ENCODE measurements at places on chromosomes 7 and 10.

- no peak for DNase-seq
Measured at GRCh38 chr10:6494936-6495592, 85.0 kb downstream of the PRKCQ start.

GRCh38 chr7:12861070-12861469 lies 173.6 kb downstream of the ARL4A start:
- no peak for DNase-seq

DNA sequence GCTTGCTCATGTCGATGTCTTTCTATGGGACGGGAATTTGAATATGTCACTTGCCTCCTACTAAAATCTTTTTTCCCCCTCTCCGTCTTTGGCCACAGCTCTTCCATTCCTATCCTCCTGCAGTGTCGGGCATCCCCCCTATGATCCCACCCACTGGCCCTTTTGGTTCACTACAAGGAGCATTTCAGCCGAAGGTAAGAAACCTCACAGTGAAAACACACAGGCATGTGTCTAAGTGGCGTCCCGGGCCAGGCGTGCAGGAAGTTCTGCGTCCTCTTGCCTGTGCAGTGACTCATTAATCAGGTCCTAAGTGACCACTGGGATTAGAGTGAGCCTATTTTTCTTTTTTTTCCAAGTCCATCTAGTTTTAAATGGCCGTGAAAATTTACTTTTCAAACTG lies 360.5 kb upstream of the GALNT17 start:
- DNase-seq, result no peak

GRCh38 chr7:141593134-141593533 lies 41.9 kb downstream of the AGK start:
- DNase-seq, result no peak

GRCh38 chr10:51079331-51079730 lies 5.0 kb downstream of the PRKG1 start:
- DNase-seq, result no peak

DNA sequence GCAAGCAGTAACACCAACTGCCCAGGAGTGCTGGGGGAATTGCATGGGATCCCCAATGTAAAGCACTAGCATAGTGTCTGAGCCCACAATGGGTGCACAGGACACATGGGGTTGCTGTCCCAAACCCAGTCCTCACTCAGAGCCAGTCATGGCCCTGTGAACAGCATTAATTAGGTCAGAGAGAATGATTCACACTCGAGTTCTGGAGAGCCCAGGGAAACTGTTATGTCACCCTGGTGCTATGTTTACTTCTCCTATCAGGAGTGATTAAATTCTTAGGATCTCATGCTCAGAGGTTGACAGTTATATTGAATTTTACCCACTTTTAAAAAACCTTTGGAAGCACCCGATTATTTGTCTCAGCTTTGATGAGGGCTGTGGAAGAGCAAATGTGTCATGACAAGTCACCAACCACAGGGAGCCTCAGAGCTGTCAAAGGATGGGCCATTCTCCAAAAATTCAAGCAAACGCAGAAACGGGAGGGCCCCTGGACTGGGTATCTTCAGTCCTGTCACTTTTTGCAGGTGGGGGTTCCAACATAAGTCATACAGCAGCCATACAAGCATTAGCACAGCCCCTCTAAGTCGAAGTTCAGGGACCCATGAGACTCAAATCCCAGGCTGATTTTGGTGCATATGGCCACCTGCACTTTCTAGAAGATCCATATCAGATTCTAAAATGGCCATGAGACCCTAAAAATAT lies 1.3 kb upstream of the RASSF4 start:
- DNase-seq, result no peak

DNA sequence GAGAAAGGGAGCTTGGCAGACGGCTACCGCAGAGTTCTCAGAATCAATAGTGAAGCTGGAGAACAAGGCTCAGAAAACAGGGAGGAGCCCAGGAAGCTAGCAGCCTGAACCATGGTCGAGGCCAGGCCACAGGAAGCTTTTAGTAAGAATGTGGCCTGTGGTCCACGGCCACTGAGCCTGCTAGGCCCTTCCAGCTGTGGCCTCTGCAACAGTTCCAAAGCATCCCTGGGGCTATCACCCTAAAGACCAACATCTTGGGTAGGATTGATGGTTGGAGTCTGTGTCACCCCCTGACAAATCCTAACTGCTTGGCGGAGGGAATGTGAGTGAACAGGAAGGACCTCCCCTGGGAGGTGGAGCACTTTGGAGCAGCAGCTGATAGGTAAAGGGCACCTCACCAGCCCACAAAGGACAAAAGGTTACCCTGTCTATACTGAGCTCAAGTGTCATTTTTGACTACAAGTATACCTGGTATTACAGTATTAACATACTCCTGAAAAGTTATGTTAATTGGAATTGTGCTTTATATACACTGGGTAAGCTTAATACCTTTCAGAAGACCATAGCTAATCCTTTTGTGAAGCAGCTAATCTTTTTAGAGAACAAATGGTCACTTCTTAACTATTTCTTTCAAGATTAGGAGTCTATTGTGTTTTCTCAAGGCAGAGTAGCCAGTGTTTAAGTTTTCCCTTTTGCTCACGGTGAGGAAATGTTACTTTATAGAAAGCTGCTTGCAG lies 18.7 kb downstream of the PTPRE start:
- no peak for DNase-seq

DNA sequence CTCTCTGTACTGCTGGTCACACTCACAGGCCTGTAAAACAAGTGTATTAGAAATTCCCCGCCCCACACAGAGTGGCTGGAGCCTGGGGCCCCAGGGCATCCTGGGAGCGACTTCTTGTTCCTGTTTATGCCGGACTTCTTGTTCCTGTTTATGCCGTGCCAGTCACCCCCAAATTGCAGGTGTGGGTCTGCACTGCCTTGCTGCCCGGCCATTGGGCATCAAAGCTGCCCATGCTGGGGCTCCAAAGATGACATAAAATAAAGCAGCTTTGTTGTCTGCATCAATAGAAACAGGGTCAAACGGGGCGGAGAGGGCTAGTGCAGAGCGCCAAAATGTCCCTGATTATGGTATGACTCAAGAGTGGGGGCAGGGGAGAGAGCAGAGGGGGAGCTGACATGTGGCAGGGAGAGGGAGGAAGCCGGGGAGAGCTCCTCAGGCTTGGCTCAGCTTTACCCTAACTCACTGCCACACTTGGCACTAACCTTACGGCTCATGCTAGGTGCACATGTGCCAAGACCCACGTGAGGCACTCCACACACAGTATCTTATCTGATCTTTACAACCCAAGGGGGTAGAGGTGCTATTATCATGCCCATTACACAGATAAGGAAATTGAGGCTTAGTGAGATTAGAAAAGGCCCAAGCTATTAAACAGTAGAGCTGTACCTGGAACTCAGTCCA lies 98.4 kb downstream of the PIP4K2A start:
- no peak for DNase-seq

DNA sequence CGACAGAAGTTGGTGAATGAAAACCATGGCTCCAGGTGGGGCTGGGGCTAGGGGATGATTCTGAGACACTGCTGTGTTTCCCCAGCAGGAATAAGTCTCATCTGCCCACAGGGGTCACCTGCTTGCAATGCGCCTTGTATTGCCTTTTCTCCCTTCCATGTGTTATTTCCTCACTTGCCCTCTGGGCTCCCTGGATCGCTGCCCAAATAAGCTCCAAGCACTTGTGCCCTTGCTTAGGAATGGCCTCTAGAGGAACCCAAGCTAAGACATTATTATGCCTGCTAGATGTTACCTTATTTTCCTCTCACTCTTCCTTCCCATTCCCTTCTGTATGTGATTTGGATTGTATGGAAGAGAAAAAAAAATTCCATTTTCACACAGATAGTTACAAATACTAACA lies 24.8 kb upstream of the PLPP4 start:
- no peak for DNase-seq

GRCh38 chr7:99863847-99864440 lies 12.9 kb downstream of the OR2AE1 start:
- DNase-seq, result no peak

DNA sequence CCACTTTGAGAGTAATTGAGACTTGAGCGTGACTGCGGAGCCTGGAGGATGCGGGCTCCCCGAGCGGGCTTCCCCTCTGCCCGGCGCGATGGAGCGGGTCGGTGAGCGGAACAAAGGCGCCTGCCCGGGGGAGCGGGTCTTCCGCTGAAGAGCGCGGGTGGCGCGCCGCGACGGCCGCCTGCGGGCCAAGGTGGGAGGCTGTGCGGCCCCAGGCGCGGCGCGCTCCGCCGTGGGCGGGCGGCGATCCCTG lies at the start of gene GALNT17:
GALNT17 (plus strand) TSS at position 18 of the 250 bp plus-strand sequence.
- DNase-seq, result no peak

- DNase-seq, result no peak
Measured at GRCh38 chr10:851901-852300, 79.6 kb downstream of the LARP4B start.

- no peak for DNase-seq
Measured at GRCh38 chr7:134780166-134780828, 863 bp downstream of the CALD1 start.

DNA sequence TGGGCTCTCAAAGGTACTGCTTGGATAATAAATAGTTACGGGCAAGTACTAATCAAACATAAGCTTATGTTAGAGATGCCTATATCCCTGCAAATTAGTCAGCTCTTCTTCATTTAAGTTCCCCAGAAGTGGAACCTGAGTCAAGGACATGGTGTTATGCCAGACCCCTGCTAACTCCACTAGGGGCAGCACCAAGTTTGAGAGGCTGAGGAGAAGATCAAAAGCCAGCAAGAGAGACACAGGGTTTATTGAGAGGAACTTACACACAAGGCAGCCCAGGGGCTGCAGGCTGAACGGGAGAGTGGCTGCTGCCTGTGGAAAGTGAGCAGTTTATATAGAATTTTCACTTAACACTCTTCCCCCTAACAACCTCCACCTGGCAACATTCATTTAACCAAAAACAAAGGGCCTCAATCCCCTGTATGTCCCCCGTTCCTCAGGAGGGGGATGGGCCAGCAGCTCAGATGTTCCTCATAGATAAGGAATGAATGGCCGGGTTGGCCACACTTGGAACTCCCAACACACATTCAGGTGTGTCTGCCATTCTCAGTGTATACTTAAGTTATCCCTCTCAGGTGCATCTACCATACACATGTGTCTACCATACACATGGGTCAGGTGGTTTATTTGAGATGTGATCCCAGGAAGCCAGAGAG lies 62.6 kb upstream of the GHITM start:
- no peak for DNase-seq

DNA sequence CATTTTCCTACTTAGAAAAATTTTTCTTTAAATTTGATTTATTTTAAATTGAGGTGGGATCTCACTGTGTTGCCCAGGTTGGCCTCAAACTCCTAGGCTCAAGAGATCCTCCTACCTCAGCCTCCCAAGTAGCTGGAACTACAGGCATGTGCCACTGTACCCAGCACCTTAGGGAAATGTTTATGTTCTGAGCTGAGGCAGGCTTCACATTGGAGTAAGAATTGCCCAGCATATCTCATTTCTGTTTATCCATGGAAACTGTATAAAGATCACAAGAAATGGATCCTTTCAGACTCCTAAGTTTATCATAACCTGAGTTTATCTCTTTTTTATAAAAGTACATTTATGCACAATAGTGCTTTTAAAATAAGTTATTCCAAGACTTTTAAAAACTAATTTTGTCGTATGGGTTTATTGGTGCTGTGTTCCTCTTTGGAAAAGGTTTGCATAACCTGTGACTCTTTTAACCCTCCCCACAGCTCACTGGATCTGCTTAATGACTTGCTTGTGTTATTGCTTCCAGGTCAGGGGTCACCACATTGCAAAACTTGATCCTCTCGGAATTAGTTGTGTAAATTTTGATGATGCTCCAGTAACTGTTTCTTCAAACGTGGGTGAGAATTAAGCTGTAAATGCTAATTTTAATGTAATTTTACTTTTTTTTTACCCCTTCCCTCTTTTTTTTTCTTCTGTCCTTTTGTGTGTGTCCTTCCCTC lies 40.7 kb downstream of the OGDH start:
- DNase-seq, result no peak

DNA sequence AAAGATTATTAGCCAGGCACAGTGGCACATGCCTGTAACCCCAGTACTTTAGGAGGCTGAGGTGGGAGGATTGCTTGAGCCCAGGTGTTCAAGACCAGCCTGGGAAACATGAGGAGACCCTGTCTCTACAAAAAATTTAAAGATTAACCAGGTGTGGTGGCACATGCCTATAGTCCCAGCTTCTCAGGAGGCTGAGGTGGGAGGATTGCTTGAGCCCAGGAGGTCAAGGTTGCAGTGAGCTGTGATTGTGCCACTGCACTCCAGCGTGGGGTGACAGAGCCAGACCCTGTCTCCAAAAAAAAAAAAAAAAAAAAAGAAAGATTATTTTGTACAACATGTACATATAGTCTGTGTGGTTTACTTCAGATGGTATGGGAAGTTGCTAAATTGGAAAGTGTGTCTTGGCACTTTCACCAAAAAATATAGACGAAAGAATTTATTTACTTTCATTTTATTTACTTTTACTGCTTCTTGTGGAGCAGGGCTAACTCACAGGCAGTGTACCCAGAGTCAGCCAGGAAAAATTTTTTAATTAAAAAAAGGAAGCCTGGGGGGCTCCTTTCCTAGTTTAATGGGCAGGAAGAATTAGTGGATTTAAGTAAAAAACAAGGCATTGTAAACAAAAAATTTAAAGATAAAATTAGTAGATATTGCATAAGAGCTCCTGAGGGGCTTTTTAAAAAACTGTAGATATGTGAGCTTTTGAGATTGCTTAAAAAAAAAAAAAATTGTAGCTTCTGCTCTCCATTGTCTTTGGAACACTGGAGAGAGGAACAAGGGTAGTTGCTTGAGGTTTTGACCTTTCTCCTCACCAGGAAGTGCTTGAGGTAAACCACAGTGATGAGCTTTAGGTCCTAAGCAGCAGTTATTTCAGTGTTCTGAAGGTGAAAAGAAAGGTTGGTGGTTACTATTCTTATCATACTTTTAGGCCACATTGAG lies 44.6 kb upstream of the VDAC2 start:
- DNase-seq, result no peak

GRCh38 chr7:141281311-141281710 lies 207.4 kb downstream of the TMEM178B start:
- DNase-seq, result no peak

- no peak for DNase-seq
Measured at GRCh38 chr10:13643016-13643415, 56.3 kb downstream of the PRPF18 start.

- DNase-seq, result no peak
Measured at GRCh38 chr7:79736418-79736817, 283.0 kb upstream of the MAGI2 start.

GRCh38 chr7:25181532-25181931 lies 46.8 kb downstream of the NPVF start:
- DNase-seq, result no peak

GRCh38 chr7:134890246-134891240 lies 95.8 kb upstream of the AGBL3 start:
- no peak for DNase-seq

- no peak for DNase-seq
Measured at GRCh38 chr10:120806081-120806480, 45.1 kb upstream of the WDR11 start.

- DNase-seq, result no peak
Measured at GRCh38 chr10:114507449-114507848, 103.1 kb upstream of the AFAP1L2 start.
